RKO (cell line): ENCODE measurements at places on chromosomes 12 and 14.

DNA sequence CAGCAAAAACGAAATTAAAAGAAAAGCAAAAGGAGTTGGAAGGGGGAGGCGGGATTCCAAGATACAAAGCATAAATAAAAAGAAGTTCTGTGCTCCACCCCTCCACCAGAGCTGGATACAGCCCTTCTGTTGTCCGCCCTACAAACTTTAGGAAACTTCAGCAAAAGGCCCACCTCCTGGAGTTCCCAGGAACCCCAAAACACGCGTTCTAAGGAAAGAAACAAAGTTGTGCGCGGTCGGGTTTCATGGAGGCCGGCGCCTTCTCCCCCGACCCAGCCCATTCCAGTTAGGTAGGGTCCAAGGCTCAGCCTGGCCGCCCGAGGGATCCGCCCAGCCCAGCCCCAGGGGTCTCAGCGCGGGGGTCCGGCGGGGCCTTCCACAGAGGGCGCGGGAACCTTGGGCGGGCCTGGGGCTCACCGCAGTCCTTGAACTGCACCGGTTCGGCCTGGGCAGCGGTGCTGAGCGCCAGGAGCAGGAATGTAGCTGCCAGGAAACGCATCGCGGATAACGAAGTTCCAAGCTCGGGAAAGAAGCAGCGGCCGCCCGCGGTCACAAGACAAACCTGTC lies at the start of gene NPC2:
Gene NPC2, minus strand, starts transcription at position 530 of the 567 bp plus-strand sequence. Its CDS starts 31 bp downstream, at position 499.
- DNase-seq: no peak

DNA sequence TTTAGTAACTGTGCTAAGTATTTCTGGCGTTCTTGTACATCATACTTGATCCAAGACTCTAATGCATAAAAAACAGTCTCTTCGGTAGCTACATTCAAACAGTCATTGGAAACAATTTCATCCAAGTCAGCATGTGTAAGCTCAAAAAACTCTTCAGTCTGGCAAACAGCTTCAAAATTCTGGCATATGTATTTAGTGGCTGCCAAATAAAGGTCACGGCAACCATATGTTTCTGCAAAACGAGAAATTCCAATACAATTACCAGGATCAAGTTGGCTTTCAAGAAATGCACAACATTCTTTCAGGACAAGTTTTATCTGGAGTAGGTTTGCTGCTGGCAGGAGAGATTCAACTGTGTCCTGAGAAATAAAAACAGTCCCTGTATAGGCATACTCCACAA lies 16.5 kb downstream of the KLHL28 start:
- no peak for DNase-seq

DNA sequence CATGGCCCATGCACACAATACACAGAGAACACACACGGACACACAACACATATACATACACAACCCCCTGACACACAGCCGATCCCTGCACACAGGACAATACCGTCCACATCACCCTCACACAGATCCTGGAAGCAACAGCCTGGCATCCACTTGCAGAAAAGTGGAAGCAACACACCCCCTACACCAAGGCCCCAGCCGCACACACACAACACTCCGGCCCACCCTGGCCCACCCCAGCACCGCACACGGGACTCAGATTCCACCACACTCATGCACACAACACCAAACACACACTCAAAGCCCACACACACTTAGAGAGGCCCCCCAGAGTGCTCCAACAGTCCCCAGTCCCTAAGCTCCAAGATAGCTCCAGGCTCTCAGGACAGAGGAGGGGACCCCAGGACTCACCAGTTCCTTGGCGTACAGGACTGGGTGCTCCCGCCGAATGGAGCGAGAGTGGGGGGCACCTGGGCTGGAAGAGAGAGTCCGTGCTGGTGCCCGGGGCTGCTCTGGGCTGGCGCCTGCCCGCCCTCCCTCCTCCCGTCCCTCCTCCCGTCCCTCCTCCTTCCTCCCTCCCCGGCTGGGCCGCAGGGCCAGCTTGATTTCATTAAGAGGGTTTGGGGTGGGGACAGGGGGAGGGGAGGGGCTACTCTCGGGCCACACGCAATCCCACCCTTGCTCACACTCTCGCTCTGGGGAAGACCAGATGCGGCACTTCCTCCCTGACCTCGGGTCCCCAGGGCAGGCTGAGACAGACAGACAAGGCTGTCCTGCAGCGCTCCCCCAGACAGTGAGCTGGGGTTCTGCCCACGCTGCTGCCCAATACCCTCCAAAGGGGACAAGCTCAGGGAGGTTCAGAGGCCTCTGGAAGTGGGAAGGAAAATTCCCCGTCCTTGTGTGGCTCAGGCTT lies at the start of gene TMEM119:
Gene TMEM119, minus strand, starts transcription at position 526 of the 913 bp plus-strand sequence. CDS start 5,701 bp downstream, outside the sequence.
- DNase-seq: no peak

GRCh38 chr12:7068240-7068993 lies 7.9 kb downstream of the C1S start:
- no peak for DNase-seq

- no peak for DNase-seq
Observed at GRCh38 chr14:35333264-35333730, 41.1 kb downstream of the PSMA6 start.
